Activated CD4-positive, alpha-beta memory T cell treated with anti-CD3 and anti-CD28 coated beads, Interleukin-2, amount 10 ng/mL, durations not matched to agents 7 days and 5 days (primary cell): ENCODE measurements at places on chromosomes 1 and 21. TPM values are rescaled to one million over a fixed set of nuclear protein-coding genes. Genes with fewer than 3 reads are reported as not detected.

OR2T35 gene
- total RNA-seq, result not detected

ADGRB2 gene
- 0.81 TPM for total RNA-seq

KIF26B gene
- not detected for total RNA-seq

DNA sequence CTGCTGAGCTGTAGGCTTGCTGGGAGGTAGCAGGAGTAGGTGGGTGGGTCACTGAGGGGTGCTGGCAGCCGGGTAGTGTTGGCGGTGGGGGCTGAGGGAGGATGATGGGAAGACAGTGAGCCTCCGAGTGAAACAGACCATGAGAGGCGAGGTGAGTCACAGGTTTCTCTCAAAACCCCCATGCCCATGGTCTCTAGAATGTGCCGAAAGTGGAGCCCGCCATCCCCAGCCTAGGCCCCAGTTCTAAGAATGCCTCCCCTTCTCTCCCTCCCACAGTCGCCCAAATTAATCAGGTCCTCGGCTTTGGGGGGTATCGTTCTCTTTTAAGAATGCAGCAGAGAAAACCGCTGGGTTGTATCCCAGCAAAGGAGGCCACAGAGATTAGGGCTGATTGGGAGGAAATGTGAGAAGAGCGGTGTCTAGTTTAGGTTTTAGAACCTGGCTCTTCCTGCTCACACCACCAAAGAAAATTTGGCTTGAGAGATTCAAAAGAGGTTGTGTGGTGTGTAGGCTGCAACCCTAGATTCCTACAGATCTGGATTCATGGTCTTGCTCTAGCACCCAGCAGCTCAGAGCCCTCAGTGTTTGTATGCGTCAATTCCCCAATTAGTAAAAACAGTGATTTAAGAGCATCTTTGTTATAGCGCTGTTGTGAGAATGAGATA is 27.7 kb upstream of the IL19 start:
- no peak for DNase-seq

GRCh38 chr1:197909384-197909783 is 7.0 kb downstream of the C1orf53 start:
- DNase-seq, result no peak

DNA sequence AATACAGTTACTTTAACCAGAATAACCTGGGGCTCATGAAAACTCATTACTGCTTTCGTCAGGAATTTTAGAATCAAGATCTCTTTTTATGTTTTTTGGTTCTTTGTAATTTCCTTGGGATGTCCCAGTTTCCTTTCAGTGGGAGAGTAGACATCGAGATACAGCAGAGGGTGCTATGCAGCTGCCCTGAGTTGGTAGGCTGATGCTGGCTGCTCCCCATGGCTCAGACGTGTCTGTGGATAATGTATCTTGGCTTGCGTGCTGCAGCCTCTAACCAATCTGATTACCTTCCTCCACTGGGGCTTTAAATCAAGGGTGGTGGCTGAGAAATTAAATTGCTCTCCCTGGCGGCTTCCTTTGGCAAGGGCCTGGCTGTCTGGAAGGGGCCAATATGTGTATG is 253.7 kb downstream of the CACNA1E start:
- no peak for DNase-seq
